NCI-H1092 treated with DMSO at 0.1 percent for 48 hours (cell line): ENCODE measurements at places on chromosomes 3 and 15.

- peak; percentile 34 for DNase-seq
These were observed 475 bp downstream of the SPSB4 start for GRCh38 chr3:141051443-141052200.

DNA sequence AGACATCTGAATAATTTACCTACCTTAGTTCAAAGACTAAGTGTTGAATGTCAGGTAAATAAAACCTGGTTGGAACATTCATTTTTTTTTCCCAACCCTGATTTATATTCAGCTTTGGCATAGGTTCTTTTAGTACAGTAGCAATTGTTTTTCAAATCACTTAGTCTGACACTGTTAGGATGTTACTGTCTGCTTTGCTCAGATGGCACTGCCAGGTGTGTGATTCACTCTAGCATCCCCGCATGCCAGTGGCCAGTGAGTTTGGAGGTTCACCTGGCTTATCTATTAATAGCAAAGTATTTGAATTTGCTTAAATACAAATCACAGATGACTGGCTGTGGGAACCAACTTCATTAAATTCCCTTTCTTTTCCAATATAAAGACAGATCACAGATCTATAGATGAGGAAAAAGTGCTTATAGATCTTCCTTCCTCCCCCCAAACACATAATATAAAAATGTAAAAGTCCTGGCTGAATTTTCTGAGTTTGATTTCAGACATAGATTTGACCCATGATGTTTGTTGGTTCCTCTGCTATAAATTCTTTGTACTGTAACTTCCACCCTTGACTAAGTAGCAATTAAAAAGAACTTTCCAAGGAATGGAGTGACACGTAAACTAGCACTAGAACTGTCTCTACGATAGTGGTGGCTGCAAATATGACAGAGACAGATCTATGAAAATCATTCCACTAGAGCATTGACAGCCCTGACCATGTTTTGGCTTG lies 3.9 kb downstream of the THBS1 start:
- no peak for DNase-seq

GRCh38 chr3:16316396-16316795 lies 51.4 kb downstream of the OXNAD1 start:
- DNase-seq, result no peak

DNA sequence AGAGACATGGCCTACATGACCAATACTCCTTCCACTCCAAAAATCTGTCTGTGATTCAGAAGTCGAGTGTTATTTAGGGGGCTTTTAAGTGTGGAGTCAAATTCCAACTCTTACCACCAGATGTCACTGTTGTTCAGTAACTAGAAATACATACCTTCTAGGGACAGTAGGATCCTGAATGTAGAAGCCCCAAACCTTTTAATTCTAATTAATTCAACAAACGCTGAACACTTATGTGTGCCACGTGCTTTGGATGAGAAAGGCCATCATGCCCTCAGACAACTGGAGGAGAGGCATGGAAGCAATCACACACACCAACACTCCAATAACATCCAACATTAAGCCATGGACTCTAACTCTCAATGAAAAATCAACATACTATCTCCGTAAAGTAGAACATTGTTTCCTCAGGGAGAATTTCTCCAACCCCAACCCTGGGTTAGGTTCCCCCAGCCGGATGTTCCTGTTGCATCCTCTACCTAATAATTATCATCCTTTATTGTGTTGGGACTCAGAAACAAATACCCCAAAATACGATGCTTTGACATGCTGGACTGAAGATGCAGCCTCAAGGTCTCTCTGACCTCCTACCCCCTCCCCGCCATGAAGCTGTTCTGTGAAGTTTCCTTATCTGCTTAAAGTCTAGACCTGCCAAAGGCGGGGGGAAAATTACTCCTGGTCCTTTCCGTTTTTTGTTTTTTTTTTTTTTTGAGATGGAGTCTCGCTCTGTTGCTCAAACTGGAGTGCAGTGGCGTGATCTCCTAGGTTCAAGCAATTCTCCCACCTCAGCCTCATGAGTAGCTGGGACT lies 8.0 kb upstream of the CCDC13 start:
- DNase-seq, result peak; percentile 62

- no peak for DNase-seq
These were observed 342.1 kb upstream of the GRM7 start for GRCh38 chr3:6518709-6519345.

- no peak for DNase-seq
These were observed 3.7 kb upstream of the RPP25 start for GRCh38 chr15:74960286-74960685.

DNA sequence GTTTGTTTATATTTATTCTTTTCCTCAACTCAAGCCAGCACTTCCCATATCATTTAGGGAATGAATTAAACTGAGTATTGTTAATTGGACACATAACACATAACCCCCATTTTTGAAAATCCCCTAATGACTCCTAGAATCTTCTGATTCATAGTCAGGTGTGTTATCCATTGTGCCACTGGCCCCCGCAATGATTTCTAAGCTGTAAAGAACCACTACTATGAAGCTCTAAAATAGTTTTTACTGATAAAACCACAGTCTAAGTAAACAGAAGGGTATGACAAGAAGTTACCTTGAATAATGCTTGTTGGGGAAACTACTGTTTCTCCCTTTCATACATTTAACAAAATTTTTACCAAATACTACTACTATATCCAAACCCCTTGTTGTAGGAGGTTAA lies 22.3 kb upstream of the SLC12A8 start:
- no peak for DNase-seq

GRCh38 chr15:60679256-60679655 lies 200.3 kb upstream of the ICE2 start:
- no peak for DNase-seq

DNA sequence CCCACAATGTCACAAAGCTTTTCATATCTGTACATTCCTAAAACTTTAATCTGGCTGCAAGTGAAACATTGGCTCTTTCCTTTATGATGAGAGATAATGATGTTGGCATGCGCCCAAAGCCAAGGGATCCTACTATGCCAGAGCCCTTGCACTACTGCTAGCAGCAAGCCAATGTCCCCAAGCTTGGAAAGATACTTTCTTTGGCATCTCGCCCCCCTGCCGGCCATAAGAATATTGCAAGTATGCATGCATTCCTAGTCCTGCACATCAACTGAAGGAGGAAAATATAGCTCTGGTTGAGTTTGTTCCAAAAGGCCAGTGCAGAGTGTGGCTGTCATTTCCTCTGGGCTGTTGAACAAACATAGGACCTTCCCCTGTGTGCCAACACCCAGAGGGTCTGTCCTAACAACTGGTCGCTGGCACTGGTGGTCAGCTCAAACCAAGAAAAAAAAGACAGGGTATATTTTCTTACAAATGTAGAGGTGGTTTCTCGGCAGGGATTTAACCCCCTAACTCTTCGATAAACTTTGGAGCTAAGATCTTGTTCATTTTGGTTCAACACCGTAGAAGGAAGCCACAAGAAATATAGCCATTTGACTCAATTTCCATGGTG lies 120.9 kb upstream of the ZBED2 start:
- DNase-seq, result no peak

DNA sequence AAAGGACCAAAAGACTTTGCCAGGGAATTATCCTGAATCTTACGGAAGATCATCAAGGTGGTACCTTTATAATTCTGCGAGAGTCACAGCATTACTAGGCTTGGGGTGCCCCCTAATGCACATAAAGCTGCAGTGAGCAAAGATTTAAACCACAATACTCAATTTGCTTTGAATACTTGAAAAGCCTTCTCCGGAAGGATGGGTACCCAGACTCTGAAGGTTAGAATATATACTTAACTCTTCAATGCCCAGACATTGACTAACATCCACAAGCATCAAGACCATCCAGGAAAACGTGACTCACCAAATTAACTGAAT lies 117.8 kb upstream of the KCNH8 start:
- DNase-seq, result no peak
